HEK293T (cell line): ENCODE measurements at places on chromosomes 16 and 17.

DNA sequence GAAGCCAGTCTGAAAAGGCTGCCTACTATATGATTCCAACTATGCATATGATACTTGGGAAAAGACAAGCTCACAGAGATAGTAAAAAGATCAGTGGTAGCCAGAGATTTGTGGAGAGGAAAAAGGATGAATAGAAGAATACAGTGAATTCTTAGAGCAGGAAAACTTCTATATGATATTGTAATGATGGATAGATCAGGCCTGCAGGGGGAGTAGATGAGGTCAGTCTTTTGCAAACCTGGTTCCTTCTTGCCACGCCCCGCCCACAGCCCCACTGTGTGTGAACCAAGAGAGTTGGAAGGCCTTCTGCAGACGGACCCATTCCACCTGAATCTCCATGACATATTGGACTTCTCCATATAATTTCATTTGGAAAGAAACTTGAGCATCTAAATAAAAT, 761 bp upstream of the CCL8 start:
- peak; percentile 10 for DNase-seq

DNA sequence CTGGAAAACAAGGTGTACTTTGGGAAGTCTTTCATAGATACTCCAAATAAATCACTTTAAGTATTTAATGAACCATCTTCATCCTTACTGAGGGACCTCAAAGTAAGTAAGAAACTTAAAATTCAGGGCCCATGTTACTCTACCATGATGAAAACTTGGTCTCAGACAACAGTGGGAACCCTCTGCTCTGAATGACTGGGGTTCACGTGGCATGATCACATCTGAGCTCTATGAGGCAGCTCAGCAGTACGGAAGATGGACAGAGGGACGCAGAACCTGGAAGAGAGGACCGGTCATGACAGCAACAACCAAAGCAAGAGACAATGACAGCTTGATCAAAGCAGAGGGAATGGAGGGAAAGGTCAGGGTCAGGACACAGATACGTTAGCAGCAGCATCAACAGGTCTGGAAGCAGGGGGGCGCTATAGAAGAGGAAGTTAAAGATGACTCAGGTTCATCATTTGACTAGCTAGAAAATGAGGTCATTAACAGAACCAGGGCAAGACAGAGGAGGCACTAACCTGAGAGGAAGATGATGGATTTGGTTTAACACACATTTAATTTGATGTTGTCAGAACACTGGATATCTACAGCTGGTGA, 9.5 kb downstream of the XPO6 start:
- no peak for DNase-seq

DNA sequence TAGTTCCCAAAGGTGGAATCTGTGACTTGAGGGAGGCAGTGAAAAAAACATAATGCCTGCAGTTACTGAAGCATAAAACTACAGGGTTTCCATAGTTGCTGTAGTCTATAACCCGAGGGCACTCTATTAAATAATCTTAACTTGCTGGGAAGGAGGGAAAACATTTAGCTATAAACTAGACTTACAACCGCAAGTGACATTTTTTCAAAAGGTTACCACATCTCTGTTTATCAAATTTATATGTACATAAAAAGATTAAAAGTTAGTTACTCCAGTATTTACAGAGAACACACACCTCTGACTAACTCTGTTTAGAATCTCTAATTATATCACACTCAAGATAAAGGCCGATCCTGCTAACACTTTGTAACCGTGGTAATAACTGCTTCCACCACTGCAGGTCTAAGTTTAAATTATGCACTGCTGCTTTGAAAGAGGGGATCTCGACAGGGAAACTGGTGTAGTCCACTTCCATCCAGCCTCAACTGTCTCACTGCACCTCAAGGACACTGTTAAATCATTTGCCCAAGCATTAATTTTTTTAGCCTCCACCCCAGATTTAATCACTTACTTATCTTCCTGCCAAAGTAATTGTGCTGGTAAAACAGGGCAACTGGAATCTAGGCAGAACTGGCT, 14.6 kb downstream of the KCNJ16 start:
- peak; percentile 16 for DNase-seq

- DNase-seq: peak; percentile 28
Observed at GRCh38 chr16:89565256-89565505, 4.7 kb downstream of the RPL13 start.

- DNase-seq: no peak
Observed at GRCh38 chr17:82226809-82227628, 1.8 kb upstream of the SLC16A3 start.

- no peak for DNase-seq
Observed at GRCh38 chr17:38571833-38572668, 33.7 kb downstream of the SRCIN1 start.

DNA sequence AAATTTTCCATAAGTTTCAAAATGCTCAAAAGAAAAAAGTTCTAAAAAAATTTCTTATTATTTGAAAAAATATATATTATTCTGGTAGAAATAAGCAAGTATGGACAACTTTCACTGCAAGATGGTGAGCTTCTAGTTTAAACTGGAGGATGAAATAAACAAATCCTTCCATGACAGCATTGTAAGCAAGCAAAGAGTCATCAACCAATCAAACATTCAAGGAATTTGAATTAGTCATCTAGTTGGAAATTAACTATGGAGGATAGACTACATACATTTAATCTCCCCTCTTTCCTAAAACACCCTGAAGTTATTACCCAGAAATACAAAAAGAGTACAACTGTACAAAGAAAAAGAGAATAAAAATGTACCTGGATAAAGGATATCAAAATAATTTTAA, 51.0 kb upstream of the IRX5 start:
- no peak for DNase-seq

DNA sequence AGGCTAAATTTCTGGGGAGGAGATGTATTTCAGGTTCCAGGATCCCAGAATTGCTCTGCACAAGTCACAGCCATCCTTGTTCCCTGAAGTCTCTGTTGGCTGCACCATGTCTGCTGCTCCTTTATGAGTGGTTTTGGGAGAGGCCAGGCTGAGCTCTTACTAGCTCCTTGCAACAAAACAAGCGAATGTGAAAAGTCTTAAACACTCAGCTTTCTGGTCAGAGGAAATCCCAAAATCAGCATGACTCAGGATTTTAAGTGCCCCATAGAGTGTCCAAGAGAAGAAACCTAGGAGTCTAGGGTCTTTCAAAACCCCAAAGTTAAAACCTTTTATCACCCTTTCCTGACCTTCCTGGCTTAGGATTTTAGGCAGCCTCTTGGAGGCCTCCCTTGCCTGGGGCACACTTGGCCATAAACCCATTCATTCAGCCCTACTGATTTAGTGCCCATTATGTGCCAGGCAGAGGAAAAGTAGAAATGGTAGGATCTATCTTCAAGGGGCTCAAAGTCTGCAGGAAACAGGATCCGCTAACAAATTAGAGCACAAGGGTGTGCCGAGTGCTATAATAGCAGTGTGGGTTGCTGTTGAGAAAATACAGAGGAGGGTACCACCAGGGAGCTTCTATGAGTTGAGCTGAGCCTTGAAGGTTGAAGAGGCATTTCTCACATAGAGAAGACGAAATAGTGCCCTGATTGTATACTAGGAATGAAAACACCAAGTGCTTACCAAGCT, 36.9 kb downstream of the SOST start:
- no peak for DNase-seq

- no peak for DNase-seq
Observed at GRCh38 chr17:72393553-72393952, 272.7 kb downstream of the SOX9 start.

GRCh38 chr17:27329146-27329805, 35.4 kb downstream of the WSB1 start:
- no peak for DNase-seq
